ENCODE measurements at places on chromosomes 3 and 15.
A peak's percentile ranks its signal among the peaks of the same experiment; 100 is the strongest.

GRCh38 chr3:175735866-175736265, 876.7 kb downstream of the NAALADL2 start:
- no peak for DNase-seq

DNA sequence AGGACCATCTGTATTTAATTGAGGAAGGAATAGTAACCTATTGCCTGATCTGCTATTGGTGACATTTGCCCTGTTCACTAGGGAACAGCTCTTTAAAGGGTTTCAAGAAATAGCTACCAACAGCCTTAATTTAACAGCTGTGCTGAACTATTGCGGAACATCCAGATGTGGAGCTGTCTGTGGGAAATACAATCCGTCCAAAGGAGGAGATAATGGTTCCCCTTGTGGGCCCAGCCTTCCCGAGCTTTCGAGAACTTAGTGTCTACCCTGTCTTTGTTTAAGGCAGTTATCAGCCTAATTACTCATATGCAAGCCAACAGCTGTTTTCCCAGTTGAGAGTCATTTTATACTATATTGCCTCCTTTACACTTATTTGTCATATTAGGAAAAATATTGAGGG, 398.6 kb downstream of the WDR72 start:
- no peak for DNase-seq

GRCh38 chr15:92405942-92406341, 12.3 kb downstream of the ST8SIA2 start:
- no peak for DNase-seq

DNA sequence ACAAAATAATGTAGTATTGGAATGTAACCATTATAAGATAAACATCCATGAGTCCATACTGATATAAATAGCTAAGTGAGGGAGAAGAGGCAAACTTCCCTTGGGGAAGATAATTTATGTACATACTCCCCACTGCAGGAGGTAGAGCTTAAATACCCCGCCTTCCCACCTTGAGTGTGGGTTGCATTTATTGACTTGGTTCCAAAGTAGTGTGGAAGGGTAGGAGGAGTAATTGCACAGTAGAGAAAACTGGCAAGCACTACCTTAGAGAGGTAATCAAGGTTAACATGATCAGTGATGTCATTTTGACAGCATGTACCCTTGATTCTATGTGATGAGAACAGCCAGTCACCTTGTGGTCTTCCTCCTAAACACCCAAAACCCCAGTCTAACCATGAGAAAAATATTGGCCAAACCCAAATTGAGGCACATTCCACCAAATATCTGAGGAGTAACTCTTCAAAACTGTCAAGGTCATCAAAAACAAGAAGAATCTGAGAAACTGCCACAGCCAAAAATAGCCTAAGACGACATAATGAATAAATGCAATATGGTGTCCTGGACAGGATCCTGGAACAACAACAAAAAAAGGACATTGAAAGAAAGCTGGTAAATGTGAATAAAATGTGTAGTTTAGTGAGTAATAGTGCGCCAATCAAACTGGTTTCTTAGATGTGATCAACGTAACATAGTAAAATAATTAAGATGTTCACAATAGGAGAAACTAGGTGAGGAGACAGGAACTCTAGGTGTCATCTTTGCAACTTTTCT, 774 bp upstream of the CNOT10 start:
- no peak for DNase-seq

DNA sequence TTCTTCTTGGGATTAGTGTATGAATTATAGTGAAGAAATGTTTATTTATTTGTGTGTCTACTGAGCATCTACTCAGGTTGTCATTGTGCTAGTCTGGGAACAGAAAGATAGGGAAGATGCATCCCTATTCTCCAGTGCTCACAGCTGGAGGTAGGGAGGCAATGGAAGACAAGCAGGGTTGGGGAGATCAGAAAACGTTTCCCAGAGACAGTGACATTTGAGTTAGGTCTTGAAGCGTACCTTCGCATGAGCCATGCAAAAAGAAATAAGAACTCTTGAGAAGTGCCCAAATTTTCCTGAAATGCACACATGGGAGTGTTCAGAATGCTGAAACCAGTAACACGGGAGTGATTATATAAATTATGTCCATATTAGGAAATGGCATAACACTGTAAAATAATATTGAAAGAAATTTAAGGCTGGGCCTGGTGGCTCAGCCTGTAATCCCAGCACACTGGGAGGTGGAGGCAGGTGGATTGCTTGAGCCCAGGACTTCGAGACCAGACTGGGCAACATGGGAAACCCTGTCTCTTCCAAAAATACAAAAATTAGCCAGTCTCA, 5.3 kb upstream of the CEMIP start:
- DNase-seq, result no peak

GRCh38 chr3:8154617-8155016, 347.0 kb upstream of the LMCD1 start:
- DNase-seq, result no peak

DNA sequence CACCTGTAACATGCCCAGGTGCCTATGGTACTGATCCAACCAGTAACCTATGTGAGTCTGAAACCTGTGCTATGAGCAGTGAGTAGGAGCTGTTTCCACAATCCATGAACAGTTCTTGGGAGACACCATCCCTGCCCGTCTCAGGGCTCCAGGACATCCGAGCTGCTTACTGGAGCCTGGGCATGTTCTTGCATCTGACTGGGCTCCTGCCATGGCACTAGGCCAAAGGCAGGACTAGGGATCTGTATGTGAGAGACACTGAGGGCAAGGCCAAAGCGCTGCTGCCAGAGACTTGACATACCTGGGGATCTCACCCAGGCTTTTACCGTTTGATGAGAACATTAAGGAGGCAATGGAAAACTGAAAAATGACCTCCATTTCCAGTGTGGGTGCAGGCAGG, 59.8 kb downstream of the WDR76 start:
- no peak for DNase-seq

DNA sequence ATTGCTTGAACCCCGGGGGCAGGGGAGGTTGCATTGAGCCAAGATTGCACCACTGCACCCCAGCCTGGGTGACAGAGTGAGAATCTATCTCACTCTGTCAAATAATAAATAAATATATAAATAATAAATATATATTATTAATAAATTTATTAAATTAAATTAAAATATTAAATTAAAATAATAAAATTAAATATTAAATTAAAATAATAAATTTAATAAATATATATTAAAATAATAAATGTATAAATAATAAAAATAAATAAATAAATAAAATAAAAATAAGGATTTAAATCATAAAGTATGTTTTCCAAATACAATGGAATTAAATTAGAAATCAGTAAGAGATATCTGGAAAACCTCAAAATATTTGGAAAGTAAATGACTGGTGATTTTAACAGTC, 43.3 kb downstream of the ATOSA start:
- no peak for DNase-seq

DNA sequence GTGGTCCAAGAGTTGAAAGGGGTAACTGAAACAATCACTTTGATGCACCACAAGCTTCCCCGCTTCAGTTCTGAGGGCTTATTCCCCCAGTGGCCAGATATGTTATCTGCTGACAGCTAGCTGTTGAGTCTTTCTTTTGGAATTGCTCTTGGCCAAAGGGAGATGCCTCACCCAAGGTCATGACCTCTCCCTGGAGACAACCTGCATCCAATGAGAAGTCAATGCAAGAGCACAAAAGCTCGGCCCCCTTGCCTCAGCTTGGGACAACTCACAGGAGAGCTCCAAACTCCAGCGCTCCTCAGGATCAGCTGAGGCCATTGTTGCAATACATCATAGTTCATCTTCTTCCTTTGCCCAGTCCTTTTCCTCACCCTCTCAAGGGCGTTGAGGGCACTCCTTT, 31.0 kb upstream of the THBS1 start:
- DNase-seq, result no peak

DNA sequence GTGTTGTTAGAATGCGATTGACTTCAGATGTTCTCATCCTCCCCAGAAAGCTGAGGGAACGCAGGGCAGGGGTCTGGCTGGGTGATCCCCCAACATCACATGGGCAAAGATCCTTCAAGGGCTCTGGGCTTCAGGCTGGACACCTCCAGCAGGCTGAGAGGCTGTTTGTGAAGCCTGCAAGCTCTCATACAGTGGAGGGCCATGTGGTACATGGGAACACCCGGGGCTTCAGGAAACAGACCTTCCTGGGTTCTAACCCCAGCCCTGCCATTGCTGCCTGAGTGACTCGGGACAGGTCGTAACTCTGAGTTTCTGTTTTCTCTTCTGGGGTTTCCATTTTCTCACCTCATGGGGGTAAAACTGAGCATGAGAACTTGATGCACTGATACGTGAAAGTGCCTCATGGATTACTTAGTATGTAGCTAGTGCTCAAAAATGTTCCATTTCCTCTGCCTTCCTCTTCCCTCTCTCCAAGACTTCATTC, 81.2 kb downstream of the TLE3 start:
- no peak for DNase-seq

DNA sequence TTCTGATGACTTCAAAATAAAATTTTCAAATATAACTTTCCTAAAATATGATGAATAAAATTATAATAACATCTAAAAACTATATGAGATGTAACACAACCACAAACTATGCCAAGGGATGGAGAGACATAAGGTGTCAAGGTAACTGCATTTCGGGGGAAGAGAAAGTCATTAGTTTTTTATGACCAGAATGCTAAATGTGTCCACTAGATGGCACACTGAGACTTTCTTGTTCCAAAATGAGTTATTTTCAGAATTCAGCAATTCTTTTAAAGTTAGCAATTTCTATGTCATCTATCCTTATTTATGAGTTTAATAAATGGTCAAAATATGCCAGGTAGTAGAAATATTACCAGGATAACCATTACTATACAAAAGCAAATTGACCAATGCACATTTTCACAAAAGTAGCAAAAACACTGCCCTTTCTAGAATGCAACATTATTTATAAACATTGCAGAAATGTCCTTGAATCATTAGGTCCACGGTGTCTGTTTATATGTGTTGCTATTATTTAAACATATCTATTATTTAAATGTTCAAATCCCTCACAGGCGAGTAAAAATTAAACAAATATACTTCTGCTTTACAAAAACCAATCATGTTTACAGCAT, 374.2 kb downstream of the PLCL2 start:
- no peak for DNase-seq

- no peak for DNase-seq
These were observed 68.1 kb downstream of the NOX5 start for GRCh38 chr15:69082554-69082953.

DNA sequence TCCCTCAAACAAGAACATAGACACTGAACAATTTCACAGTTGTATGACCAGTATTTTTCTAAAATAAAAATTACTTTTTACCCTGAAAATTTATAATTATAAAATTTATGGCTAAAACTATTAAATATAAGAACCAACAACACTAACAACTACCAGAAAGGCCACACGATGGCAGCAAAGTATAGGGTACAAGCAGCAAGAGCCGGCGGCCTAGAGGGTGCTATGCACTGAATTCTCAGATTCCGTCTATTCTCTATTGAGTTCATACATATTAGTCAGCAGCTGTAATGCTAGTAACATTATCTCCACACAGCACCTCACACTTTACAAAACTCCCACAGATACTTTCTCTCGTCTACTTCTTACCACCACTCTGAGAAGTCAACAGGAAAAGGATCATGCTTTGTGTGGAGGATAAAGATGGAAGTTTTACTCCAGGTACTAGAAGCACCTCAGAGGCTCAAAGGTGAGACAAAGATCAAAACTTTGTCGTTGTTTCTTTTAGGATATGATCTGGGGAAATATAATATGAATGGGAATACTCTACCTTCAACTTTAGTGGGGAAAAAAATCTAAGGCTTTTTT, 160.5 kb downstream of the FGF12 start:
- DNase-seq, result peak; percentile 7

- no peak for DNase-seq
These were observed 2.6 kb downstream of the ITIH4 start for GRCh38 chr3:52827866-52828376.

DNA sequence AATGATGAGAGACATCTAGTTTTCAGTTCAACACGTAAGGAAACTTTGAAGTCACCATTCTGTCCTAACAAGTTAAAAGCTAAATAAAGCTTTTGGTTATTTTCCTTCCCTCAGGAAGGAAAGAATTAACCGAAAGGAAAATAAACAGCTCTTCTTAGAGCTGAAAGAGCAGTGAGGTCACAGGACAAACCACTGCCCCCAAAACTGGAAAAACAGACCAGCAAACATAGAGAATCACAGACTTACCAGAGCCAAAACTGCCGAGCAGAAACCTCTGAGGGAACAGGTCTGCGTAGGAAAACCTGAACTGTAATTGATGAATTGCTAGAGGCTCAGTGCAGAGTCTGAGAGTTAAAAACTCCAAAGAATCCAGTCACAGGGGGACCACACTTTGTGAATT, 14.7 kb downstream of the USP50 start:
- DNase-seq, result no peak

DNA sequence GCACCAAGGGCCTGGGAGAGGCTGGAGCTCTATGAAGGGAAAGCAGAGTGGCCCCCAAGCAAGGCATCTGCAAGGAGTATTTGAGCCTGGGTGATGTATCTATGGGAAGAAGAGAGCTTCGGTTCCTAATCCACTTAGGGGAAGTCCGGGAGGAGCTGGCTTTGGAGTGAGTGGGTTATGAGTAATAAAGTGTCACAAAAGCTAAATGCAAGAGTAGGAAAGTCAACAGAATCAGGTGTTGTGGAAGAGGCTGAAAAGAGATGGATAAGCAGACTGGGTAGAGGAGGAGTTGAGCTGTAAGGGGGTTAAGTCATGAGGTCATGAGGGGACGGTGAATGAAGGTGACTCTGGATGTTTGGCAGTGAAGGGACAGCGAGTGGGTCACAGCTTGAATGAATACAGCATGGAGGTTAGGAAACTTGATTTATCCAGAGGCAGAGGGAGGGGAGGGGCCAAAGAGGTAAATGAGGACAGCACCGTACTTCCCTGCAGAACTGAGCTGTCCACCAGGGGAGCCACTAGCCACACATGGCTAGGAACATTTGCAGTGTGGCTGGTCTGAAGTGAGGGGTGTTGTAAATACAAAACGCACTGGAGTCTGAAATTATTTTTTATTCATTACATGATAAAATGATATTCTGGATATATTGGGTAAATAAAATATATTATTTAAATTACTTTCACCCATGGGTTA, 83.3 kb downstream of the ADCY5 start:
- DNase-seq, result no peak

DNA sequence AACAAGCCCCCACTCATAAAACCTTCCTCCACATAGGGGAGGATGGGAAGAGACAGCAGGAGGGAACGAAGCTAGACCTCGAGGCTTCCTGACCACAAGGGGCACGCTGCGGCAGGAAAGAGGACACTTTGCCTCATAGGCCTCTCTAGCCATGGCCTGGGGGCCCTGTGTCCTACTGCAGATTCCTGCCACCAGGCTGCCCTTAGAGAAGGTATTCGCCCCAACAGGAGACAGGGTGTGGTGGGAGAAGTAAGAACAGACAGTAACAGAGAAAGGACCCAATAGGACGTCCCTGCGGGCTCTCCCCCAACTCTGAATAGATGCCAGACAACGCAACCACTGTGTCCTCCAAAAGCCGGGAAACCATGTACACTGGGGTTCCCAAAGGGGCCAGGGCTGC, 36.8 kb downstream of the ADCY5 start:
- no peak for DNase-seq

- no peak for DNase-seq
These were observed 19.2 kb upstream of the RPL14 start for GRCh38 chr3:40437889-40438288.

- DNase-seq, result peak; percentile 24
These were observed 99.5 kb upstream of the FAM98B start for GRCh38 chr15:38354315-38354929.
